T-helper 22 cell (primary cell): ENCODE measurements at places on chromosomes 1 and 21.

DNA sequence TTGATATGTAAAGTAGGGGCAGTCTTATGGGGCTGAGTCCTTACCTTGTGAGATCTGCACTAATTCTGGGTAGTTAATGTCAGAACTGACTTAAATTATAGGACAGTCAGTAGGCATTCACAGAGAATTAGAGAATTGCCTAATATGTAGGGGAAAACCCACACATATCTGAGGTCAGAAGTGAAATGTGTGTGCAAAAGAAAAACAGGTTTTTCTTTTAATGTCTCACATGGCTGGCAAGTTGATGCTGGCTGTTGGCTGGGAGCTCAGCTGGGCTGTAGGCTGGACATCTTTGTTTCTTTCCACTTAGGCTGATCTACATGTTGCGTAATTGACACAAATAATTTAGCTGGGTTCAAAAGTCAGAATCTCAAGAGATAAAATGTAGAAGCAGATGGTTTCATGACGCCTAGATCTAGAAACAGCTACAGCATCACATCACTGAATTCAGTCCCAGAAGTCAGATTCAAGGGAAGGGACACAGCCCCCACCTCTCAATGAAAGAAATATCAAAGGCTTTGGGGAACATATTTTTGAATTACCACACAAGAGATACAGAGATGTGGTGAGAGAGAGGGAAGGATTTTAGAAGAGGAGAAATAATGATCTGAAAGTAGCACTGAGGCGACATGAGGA is 98.9 kb downstream of the TNFSF18 start:
- no peak for DNase-seq

GRCh38 chr1:241837901-241838300 is 10.1 kb upstream of the EXO1 start:
- no peak for DNase-seq

- no peak for DNase-seq
Measured at GRCh38 chr1:59502009-59502691, 205.3 kb downstream of the FGGY start.

GRCh38 chr1:165738794-165739193 is 29.9 kb downstream of the TMCO1 start:
- no peak for DNase-seq
